ENCODE measurements at places on chromosomes 1 and 21.

DNA sequence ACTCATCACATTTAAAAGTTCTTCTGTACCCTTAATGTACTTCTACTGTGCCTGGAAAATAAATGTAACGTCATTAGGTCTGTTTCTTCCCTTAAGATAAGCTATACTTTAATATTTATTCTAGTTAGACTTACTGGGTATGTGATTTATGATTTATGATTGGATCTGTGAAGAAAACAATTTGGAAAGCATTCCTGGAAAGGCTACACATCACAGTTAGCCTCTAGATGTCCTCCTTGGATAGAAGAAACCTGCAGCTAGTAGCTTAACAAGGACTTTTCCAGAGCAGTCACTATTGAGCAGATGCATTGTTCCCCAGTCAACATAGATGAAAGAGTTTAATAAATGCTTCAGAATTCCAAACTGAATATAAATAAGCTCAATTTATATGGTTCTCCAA, 22.2 kb upstream of the ABL2 start:
- DNase-seq, result peak; percentile 43

DNA sequence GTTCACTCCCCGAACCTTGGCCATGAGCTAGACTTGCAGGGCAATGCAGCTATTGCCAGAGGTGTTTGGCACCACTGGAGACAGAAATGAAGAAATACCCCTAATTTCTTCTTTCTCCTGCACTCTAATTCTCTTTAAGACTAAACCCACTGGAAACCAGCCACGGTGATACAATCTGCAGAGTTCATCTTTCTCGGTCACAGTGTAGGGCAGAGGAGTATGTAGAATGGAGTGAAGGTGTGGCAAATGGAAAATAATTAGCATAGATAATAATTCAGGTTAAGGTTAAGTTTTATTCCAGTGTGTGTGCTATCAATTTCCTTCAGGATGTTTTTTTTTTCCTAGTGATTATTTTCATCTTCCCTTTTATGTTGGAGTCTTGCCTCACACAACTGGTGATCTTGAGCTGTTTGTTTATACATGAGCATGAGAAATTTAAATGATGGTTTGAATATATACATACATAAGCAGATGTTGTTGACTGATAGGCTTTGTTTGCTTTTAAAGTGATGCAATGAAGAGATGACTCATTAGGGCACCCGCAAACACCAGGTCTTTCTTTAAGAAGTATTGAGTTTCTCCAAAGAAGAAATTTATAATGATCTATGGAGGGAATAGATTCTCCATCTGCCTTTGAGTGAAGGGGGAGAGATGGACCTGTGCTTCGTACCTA, 81.9 kb downstream of the SPATA17 start:
- no peak for DNase-seq

GRCh38 chr1:206912445-206913095, 9.2 kb downstream of the FCMR start:
- peak; percentile 88 for DNase-seq

GRCh38 chr1:152349611-152350010, 10.2 kb downstream of the FLG2 start:
- no peak for DNase-seq

- no peak for DNase-seq
These were observed 716 bp upstream of the HPDL start for GRCh38 chr1:45325851-45326506.

- DNase-seq, result no peak
These were observed 56.2 kb upstream of the ENAH start for GRCh38 chr1:225709101-225709500.

DNA sequence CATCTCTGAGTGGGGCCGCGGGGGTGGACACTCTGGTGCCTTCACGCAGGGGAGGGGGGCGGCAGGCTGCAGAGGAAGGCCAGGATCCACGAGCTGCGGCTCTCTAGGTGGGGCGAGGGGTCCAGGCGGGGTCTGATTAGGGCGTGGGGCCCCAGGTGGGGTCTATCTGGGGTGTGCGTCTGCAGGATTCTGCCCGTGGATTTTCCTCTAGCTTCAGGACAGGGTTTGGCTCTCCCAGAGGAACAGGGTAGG, 6.3 kb downstream of the JMJD4 start:
- DNase-seq, result no peak

GRCh38 chr1:181185461-181185860, 97.0 kb downstream of the IER5 start:
- no peak for DNase-seq

DNA sequence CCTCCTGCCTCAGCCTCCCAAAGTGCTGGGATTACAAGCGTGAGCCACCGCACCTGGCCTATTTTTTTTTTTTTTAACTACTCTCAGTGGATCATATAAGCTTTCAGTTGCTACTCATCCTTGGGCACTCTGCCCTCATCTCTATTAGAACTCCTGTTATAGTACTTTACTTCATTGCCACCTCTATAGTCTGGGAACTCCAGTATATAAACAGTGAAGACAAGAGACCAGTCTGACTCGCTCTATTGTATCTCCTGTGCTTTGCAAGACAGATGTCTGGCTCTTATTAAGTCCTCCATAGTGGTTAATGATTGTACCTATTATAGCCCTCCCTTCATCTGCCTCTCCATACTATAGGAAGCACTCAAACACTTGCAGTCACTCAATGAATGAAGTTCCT, 15.1 kb downstream of the KHDRBS1 start:
- DNase-seq, result no peak

- DNase-seq, result no peak
These were observed 16.9 kb downstream of the ARHGEF19 start for GRCh38 chr1:16195518-16195905.

GRCh38 chr1:183251101-183251958, 65.3 kb downstream of the LAMC2 start:
- no peak for DNase-seq

- DNase-seq, result no peak
These were observed 18.0 kb upstream of the ST3GAL3 start for GRCh38 chr1:43689289-43689688.

DNA sequence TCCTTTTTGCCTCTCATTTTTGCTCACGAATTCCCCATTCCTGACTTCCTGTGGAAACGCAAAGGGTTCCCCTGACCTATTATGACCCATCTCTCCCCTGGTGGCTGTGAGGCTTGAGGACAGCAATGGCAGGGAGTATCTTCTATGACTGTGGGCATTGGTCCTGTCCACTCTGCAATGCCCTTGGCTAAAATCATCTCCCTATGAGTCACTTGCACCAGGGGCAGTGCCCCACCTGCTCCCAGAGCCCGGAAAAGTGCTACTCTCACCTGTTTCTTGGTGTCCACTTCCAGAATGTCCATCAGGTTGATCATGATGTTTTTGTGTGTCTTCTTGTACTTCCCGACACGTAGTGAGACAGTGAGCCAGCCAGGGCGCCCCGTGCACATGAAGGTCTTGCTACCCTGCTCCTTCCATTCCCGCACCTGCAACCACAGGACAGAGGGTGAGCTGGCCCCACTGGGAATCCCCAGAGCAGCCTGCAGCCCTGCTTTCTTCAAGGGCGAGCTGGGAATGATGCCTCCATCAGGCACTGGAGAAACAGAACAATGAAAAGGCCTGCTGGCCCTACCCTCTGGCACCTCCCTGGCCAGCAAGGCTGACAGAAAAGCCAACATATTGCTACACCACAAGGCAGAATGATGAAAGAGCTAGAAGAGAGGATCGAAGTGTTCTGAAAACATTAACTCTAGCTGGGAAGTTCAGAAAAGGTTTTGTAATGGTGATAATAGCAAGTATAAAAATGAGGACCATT, 3.5 kb downstream of the DHCR24 start:
- DNase-seq, result no peak

DNA sequence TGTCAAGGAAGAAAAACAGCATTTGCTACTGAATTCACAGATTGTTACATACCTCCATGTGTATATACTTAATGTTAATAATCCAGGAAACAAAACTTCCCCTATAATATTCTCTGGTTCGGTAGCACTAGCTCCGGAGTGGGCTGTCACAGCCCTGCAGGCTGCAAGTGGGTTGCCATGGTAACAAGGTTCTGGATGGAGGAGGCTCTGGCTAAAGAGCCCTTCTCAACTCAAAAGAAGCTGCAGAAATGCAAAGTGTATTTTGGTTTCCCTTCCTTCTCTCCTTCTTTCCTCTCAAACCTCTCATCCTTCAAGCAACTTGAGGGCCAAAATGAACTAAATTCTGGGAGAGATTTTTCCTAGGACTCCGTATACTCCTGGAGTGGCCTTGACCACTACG, 45.2 kb downstream of the ASTN1 start:
- DNase-seq, result no peak

GRCh38 chr1:223010582-223011504, 132.2 kb downstream of the TLR5 start:
- peak; percentile 46 for DNase-seq

- no peak for DNase-seq
These were observed 16.7 kb downstream of the KDM4A start for GRCh38 chr1:43666608-43667007.

DNA sequence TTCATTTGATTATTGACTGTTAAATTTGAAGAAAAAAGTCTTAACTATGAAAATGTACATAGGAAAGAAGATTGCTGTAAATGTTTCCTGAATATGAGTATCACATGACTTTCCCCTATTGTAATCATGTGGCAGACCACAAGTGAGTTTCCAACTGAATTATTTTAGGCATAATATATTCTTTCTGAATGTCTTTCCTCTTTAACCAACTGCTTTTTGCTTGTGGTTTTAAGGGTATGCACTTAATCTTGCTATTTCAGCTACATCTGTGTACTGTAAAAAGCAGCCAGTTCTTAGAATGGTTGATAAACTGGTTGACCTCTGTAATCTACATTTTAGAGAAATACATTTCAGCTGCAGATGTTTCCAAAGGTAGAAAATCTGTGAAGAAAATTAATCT, 400.7 kb downstream of the NEGR1 start:
- peak; percentile 88 for DNase-seq

DNA sequence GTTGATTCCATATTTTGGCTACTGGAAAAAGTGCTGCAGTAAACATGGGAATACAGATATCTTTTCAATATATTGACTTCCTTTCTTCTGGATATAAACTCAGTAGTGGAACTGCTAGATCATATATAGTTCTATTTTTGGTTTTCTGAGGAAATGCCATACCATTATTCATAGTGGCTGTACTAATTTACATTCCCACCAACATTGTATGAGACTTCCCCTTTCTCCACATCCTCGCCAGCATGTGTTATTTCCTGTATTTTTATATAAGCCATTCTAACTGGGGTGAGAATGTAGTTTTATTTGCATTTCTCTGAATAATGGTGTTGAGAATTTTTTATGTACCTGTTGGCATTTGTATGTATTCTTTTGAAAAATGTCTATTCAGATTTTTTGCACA, 385.2 kb downstream of the NUF2 start:
- no peak for DNase-seq

GRCh38 chr1:29270929-29271521, 34.7 kb downstream of the PTPRU start:
- no peak for DNase-seq

DNA sequence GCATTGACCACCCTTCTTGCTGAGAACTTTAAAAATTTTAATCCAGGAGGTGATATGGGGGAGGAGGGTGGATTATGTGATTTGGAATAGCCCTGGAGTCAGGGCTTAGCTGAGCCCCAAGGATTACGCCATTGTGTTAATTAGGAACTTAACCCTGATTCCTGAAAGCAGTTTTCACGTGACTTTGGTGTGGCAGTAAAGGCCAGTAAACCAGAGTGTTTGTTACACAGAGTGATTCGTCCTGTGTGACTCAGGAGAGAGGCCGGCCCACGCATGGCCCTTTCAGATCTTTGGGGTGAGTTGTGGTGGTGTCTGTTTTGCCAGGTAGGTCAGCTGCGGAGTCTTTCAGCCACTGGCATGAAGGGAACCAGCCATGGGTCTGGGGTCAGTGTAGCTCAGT, 107.6 kb downstream of the NOS1AP start:
- no peak for DNase-seq

GRCh38 chr21:26941421-26941820, 25.5 kb downstream of the ADAMTS5 start:
- DNase-seq, result peak; percentile 24

DNA sequence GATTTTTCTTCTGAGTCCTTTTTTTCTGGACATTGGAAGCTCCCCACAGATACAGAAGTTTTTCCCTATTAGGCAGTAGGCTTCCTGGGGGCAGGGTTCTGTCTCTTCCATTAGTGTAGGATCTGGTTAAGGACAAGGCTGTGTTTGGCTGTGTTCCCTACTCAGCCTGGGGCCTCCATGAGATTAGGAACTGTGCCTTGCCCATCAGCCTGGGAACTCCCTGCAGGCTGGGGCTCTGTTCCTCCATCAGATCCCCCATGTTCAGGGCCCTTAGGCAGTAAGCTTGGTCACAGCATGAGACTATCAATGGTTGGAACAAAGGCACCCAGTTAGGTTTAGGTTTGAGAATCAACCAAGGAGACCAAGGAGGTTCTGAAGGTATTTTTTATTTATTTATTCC, 22.7 kb downstream of the NAV1 start:
- DNase-seq, result peak; percentile 57

DNA sequence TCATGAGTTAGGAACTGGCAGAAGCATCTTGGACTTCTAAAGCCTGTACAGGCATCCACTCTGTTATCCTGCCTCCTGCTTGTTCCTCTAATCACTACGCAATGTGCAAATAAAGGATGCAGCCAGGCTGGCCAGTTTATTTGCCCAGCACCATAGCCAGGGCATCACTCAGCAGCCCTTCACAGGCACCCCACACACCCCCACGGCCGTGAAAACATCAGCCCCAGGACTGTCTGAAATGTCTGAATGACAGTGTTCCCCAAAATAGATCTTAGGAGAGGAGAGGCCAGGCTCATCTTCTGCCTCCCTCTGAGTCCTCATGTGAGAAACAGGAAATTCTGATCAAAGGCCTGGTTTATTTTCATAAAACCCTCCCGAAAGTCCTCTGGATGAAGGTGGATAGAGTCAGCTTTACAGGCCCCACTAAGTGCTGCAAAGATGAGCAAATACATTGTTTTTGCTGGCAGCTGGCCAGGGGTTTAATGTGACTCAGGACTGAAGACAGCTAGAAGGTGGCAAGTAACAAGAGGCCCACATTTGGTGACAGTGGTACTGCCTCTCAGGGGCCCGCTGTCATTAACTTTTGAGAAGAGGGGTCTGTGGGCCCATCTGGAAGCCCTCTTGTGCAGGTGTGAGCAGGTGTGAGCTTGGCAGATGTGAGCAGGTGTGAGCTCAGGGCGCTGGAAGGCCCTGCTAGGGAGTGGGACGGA, 32.9 kb downstream of the GRHL3 start:
- peak; percentile 75 for DNase-seq

Data from umbilical cord (tissue), 2 donors.